A549 (cell line): ENCODE measurements at places on chromosomes 7 and 10. TPM values are rescaled to one million over a fixed set of nuclear protein-coding genes. Genes with fewer than 3 reads are reported as not detected.

DNA sequence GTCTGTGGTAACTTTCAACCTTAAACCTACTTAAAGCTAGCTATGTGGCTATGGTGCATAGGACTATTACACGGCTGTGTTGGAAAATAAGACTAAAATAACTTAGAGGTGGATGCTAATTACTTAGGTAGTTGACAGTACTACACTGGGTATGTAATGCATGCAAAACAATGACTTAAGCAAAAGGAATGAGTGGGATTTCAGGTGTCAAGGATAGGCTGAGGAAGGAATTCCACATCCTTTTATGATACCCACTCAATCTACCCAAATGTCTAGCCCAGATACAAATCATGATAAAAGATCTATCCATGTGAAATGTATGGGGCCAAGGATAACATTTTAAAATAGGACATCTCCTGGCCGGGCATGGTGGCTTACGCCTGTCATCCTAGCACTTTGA, 13.9 kb downstream of the CDNF start:
- no peak for DNase-seq

- DNase-seq: no peak
These were observed 361.4 kb upstream of the ZNF32 start for GRCh38 chr10:44009891-44010632.

DNA sequence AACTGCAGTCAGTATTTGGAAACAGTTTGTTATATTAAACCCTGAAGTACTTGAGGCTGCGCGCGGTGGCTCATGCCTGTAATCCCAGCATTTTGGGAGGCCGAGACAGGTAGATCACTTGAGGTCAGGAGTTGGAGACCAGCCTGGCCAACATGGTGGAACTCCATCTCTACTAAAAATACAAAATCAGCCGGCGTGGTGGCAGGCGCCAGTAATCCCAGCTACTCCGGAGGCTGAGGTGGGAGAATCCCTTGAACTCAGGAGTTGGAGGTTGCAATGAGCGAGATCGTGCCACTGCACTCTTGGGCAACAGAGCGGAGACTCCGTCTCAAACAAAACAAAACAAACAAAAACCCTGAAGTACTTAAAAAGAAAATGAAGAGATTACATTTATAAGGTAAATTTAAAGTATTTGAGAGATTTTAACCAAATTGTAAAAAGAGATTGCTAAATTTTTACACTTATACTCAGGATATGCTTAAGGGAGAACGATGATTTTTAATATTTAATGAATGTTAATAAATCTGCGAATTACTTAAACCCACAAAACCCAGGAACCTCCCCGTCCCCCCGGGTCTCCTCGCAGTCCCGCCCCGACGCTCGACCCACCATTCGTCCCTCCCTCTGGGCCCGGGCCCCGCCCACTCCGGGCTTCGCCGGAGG, 425 bp upstream of the MTG1 start:
- DNase-seq: no peak

- no peak for DNase-seq
These were observed 144.2 kb upstream of the GLI3 start for GRCh38 chr7:42381161-42381560.

DNA sequence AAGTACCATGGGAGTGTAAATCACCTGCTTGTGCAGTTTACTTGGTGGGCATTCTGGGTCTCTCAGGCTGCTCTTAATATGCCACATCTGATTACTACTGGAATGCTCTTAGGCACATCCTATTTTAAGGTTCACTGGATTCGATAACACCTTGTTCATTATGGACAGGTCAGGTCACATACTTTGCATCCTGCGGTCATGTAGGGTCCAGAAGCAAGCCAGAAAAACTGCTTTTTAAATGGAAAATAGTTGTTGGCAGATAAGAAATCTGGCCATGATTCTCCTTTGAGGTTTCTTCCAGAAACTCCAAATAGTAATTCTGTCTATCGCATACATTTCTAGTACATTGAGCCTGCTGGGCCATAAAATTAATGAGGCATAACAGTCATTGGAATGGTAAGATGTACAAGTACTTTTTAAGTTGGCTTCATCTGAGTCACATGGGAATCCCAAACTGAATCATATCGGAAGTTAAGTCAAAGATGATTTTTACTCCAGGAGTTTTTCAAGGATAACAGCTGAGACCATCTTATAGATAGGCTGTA, 371.9 kb downstream of the LRRTM3 start:
- no peak for DNase-seq

DNA sequence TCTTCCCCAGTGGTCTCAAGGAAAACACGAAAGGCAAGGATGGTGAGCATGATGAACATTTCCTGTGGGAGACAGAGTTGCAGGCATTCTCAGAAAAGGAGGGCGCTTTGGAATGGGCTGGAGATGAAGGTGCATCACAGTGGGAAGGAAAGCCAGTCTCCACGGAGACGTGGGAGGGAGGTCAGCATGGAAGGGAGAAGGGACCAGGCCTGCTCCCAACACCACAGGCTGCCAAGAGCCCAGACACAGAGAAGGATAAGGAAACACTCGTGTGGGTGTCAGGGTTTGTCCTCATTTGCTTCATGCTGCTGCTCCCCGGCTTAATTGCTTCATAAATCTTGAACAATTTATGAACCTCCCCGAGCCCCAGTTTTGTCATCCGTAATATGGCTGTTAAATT, 231.5 kb upstream of the ZNF32 start:
- DNase-seq: no peak

- peak; percentile 59 for DNase-seq
These were observed 1.9 kb upstream of the STX1A start for GRCh38 chr7:73721377-73721817.

Gene TMEM236
- polyA plus RNA-seq: 0.06 to 0.14 TPM (median 0.08 TPM) in 3 replicates

Gene MEIG1
- polyA plus RNA-seq: 0.41 to 1.9 TPM (median 0.66 TPM) in 3 replicates

Gene SPDYE9
- polyA plus RNA-seq: not detected in 3 replicates
